ENCODE measurements at places on chromosomes 7 and 10.
A peak's percentile ranks its signal among the peaks of the same experiment; 100 is the strongest.

DNA sequence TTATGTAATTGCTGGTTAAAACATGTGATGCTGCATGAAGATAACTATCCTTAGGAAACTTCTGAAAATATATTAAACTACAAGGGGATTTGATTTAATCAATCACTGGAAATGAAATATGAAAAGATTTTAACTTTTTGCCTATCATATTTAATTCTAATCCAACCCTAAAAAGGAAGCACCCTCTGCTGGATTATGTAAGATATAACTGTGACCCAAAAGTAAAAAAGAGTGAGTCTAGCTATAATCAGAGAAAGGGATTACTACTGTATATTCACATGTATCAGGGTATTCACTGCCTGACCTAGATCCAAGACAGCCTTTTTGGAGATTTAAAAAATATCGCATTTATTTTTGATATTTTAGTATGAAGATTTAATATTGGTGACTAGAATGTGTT lies 295.5 kb downstream of the MDFIC start:
- no peak for DNase-seq

- DNase-seq, result no peak
Measured at GRCh38 chr10:19200211-19200610, 151.6 kb downstream of the MALRD1 start.

DNA sequence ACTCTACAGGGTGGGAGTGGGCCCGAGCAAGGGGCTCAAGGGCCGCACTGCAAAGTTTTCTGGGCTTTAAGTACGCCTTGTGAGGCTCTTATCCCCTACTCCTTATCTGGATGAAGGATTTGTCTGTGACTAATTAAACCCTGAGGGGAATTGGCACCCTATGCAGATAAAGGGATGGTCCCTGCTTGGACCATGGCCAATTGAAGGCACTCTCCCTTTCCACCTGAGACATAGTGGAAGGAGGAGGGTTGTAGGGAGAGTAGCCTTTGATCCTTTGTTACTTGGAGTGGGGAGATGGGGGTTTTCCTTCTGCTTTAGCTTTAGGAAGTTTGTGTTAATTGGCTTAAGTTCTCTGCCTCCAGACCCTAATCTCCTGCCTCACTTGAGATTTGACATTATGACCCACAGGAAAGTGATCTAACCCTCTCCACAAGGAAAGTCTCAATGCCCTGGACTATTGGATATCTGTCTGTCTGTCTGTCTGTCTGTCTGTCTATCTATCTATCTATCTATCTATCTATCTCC lies 1158.8 kb upstream of the SORCS1 start:
- DNase-seq, result no peak

DNA sequence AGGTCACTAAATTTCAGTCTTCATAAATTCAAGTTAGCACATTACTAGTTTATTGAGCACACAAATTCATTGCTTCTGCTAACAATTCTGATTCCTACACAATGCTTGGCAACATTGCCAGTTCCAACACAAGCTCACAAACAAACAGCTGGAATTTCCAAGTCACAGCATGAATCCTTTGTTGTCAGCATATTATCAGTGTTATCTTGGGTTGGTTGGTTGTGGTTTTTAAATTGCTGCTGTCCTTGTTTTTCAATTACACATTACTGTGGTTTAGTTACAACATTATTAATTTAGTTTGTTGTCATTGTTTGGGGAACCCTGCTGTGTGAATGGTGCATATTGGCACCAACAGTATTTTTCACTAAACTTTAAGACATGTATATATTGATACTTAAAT lies 86.0 kb upstream of the ARID5B start:
- no peak for DNase-seq

DNA sequence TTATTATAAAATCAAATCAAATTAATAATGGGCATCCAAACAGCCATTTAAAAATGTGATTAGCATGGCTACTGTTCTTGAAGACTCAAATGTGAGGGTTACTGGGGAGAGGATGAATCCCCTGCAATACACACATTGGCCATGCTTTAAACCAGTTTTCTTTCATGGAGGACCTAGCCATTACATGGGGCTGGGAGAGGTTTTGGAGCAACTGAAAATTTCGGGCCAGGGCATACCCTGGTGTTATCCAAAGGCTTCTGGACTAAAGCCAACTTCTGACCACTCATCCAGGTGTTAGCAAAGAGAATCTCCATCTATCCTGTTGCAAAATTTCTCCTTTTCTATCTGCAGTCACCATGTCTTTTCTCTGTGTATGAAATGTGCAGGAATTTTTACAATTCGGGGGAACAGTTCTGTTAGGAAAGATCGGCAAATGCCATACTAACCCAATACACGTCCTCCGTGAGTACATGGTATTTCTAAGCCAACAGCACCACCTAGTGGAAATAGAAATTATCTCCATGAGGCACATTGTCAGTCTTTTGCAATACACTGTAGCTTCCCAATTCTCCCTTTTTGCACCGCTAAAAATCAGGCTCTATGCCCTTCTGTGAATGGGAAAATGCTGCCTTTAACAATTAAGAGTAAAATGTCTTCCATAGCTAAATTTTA lies 47.0 kb upstream of the ZNF107 start:
- no peak for DNase-seq

DNA sequence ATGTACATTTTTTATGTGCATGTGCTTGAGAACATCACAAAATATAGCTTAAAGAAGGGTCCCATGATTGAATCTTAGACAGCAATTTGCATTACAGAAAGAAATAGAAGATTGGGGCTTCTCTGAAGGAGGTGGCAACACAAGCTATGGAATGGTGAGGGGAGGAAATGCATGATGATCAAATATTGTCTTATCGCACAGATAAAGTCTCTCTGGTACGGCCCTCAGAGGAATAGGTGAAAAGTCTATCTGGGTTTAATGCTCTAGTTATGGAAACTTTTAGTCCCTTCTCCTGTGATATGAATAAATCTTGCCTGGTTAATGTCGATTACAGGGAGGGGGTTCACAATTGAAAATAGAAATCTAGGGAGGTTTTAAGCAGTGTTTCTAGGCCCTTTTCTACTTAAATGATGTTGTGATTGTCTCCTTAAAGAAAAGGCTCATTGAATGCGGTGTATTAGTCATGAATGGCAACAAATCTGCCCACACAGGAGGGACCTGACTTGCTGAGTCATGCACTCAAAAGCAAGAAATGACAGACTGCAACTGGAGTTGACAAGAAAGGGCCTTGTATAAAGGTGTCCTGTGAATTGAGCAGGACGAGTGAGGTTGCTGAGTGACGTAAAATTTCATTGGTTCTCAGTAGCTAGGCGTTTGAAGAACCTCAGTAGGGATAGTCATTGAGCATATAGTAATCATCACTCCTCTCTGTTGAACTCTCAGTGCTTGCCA lies 133.4 kb upstream of the CSTF2T start:
- DNase-seq, result no peak

- no peak for DNase-seq
Measured at GRCh38 chr7:108014215-108014614, 11.3 kb upstream of the LAMB1 start.

GRCh38 chr7:78019447-78020135 lies 221.0 kb downstream of the PHTF2 start:
- DNase-seq, result peak; percentile 66

DNA sequence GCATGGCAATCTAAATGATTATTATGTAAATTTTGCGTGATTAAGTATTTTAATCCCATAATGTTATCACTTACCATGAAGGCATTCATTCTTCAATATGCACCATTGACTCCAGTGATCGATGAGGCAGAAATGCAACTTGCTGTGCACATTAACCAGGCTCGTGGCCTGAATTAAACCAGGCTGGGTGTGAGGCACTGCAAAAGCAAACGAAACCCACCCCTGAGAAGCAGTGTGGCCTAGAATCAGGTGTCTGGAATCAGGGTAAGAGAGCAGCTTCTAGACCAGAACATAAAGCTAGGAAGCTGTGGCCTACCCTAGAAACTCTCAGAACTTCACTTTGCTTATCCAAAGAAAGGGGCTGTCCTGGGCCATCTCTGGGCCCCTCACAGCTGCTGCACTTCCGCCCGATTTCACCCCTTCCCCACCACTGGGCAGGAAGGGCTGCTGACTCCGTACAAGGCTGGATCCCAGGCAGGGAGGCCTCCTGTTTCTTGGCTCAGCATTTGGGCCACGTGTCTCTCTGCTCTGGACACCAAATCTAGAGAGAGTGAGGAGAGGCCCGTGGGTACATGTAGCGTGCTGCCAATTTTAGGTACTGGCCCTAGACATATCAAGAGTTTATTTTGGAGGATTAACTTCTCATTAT lies 4.4 kb downstream of the PTPRE start:
- no peak for DNase-seq

DNA sequence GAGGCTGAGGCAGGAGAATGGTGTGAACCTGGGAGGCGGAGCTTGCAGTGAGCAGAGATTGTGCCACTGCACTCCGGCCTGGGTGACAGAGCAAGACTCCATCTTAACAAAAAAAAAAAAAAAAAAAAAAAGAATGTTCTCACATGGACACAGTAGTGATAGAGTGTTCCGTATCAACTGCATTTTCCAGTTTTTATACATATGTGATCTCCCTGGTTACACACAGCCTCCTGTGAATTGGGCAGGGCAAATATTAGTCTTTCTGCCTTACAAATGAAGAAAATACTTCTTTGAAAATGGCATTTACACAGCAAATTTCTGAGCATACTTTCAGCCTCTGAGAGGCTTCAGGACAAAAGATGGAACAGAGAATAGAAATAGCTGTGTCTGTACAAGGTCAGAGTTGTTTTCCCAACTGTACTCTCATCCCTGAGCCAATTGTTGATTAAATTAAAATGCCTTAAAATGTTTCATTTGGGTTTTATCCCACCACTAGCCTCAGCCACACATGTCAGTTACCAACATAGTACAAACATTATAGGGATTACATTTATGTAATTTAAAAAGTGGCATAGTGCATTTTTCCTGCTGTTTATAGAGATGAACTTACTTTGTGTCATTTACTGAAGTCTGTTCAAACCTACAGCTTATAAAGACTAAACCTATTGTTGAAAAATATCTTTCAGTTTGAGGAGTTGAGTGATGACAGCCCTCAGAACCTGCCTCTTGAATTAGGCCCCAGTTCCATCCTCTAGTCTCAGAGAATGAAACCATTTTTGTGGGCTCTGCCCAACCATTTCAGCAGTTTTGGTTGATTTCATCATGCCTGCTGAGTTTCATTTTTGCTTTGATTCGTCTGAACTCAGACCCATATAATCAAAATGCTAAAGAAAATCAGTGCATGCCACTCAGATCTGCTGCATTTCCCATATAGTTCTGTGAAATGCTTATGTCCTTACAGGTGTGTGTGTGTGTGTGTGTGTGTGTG lies 609.4 kb upstream of the C7orf33 start:
- DNase-seq, result no peak

GRCh38 chr10:70693619-70694335 lies 21.5 kb downstream of the ADAMTS14 start:
- no peak for DNase-seq

DNA sequence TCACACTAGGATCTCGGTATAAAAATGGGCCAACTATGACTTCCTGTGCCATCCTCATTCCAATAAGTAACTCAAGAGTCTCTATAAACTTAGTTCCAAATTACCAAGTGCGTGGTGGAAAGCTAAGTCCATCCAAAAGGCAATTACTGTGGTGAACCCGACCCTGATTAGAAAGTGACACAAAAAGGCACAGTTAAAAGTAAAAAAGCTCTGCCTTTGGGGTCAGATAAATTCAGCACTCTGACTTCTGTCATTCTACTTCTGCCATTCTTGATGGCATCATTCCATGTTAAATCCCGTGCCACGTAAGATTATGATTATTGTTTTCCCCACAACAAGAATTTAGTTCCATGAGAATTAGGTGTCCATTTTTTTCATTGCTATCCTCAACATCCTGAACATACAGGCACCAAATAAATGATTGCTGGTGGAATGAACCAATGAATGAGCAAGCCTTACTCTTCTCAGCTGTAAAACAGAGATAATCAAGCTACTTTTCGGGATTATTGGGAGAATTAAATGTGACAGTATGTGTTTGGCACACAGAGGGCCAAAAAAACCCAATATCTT lies 877 bp downstream of the NCOA4 start:
- no peak for DNase-seq

- no peak for DNase-seq
Measured at GRCh38 chr10:84427903-84428650, 99.7 kb downstream of the CCSER2 start.

GRCh38 chr7:158176561-158177173 lies 411.0 kb downstream of the PTPRN2 start:
- DNase-seq, result no peak

DNA sequence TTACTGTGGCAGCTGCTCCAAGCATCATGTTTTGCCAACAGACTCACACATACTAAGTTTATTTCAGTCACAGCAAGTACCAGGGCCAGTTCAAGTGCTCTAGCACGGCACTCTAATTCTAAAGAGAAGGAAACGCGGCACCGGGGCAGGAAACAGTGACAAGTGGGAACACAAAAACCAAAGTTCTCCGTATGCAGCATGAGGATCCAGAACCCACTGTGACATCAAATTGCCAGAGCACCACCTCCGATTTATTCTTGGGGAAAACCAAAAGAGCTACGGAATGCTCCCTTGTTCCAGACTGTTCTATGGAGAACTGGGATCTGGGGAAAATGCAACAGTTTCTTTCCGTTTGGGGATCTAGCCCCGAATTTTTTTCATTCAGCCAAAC lies 448 bp upstream of the PTER start:
- DNase-seq, result peak; percentile 29

DNA sequence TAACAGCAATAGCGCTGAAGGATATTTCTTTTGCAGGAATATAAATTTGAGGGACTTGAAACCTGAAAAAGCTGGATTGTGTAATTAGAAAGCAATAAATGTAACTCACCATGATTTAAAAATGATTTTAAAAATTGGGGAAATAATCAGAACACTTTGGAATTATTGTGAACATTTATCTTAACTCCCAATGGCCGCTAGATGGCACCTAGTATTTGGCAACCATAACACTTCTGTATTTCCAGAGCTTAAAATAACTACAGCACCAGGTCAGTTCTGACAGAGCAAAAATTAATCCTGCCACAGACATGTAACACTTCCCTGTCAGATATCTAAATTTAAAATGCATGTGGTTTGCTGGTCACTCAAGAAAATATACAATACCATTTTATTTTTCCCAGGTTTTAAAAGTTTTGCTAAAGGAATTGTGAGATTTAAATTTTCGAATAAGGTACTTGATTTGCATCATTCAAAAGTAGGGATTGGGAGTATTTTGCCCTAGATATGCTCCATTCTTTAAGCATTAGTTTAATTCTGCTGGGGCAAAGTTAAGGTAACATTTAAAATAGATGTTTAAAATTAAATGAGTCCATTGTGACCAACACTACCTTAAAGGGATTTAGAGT lies 144.5 kb downstream of the PPP1R3A start:
- DNase-seq, result no peak

GRCh38 chr7:30915005-30915601 lies 3.5 kb downstream of the AQP1 start:
- DNase-seq, result no peak

GRCh38 chr7:13742811-13743210 lies 246.7 kb downstream of the ETV1 start:
- DNase-seq, result no peak

GRCh38 chr7:152754075-152754730 lies 5.3 kb upstream of the ACTR3B start:
- no peak for DNase-seq

GRCh38 chr10:24209946-24210491 lies 1.1 kb downstream of the KIAA1217 start:
- DNase-seq, result peak; percentile 43

GRCh38 chr10:123284022-123284421 lies 129.8 kb downstream of the BUB3 start:
- DNase-seq, result no peak

Measured in activated naive CD4-positive, alpha-beta T cell treated with anti-CD3 and anti-CD28 coated beads, Interleukin-2, amount 50 U/mL, for 72 hours (primary cell).